ENCODE measurements at places on chromosomes 12 and 14. TPM values are rescaled to one million over a fixed set of nuclear protein-coding genes. Genes with fewer than 3 reads are reported as not detected.

Gene GAPDH
- total RNA-seq, result 1,321 TPM

Gene RNF212B
- not detected for total RNA-seq

Gene INHBC
- total RNA-seq, result not detected

Gene PLEKHG3
- 5.9 TPM for total RNA-seq

Gene KRT8
- 1.9 TPM for total RNA-seq

Gene RNASE1
- total RNA-seq, result 14.5 TPM

Gene VWF
- total RNA-seq, result 23.2 TPM

Gene NTS
- 1.2 TPM for total RNA-seq

Gene NFYB
- total RNA-seq, result 33.8 TPM

Gene BCL11B
- total RNA-seq, result 5.1 TPM

Gene CMA1
- total RNA-seq, result not detected

Gene KRT3
- not detected for total RNA-seq

Gene OTOGL
- total RNA-seq, result 1.4 TPM

Gene NPAS3
- total RNA-seq, result 76.7 TPM

Gene GPD1
- 1.7 TPM for total RNA-seq

Gene MIP
- not detected for total RNA-seq
